Effector memory CD8-positive, alpha-beta T cell (primary cell): ENCODE measurements at places on chromosomes 3 and 15.

- DNase-seq: no peak
Measured at GRCh38 chr3:97928986-97929385, 43.2 kb downstream of the RIOX2 start.

- DNase-seq: no peak
Measured at GRCh38 chr3:154926721-154927120, 153.4 kb upstream of the MME start.

DNA sequence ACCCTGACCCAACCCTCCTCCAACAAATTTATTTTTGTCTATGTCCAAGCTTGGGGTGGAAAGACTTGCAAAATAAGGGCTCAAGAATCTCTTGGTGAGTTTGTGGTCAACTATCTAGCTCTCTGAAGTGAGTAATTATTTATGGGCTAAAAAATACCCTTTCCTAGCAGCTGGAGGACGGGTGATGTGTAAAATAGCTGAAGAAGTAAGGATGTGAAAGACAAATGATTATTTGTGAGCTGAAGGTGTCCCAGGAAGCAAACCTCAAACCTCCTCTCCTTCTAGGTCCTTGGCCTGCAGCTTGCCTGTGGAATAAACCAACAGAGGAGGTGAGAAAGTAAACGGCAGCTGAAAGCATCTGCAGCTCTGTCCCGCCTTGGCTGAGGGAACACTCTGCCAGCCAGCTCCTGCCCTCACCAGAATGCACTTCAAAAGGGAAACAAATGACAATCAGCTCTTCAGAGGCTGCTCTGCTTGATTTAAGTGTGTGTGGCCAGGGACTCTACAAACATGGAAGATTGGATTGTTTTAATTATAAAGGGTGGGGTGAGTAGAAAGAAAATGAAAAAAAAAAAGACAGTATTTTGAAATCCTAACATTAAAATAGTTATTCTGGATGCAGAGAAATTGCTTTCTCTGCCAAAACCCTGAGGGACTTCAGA, 60.3 kb downstream of the TM4SF4 start:
- DNase-seq: no peak

GRCh38 chr3:47288966-47289910, 6.5 kb downstream of the KLHL18 start:
- no peak for DNase-seq

- no peak for DNase-seq
Measured at GRCh38 chr3:64039981-64040733, 16.9 kb upstream of the PSMD6 start.

- DNase-seq: peak; percentile 40
Measured at GRCh38 chr3:149003653-149004305, 12.4 kb downstream of the GYG1 start.

DNA sequence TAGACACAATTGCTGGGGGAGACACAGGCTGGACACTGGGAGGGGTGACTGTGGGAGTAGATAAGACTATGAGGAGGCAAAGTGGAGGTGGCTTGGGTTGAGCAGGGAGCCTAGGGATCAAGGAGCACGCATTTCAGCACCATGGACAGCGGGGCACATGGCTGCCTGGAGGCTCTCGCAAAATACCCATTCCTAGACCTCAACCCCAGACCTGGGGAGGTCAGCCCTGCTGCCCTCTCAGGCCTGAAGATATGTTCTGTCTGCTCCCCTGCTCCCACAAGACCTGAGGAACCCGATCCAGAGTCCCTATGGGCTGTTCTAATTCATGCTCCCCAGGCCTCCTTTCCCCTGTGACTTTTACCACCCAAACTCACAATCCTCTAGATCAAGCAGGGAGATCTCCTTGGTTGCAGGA, 16.0 kb upstream of the CPEB1 start:
- DNase-seq: no peak

DNA sequence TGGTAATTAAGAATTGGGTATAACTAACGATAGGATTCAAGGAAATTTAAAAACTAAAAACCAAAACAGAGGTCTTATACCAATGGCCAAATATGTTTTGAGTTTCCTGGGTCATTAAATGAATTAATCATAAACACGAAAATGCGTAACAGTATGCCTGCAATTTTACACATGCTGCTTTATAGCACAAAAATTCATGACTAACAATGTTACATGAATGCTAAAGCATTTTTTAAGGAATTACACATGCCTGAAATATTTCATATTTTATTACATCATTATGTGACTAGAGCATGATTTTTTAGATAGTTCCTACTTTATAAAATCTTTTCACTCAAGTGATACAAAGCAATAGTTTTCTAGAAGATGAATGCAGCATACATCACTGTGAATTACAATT, 74.7 kb downstream of the ZNF148 start:
- no peak for DNase-seq

DNA sequence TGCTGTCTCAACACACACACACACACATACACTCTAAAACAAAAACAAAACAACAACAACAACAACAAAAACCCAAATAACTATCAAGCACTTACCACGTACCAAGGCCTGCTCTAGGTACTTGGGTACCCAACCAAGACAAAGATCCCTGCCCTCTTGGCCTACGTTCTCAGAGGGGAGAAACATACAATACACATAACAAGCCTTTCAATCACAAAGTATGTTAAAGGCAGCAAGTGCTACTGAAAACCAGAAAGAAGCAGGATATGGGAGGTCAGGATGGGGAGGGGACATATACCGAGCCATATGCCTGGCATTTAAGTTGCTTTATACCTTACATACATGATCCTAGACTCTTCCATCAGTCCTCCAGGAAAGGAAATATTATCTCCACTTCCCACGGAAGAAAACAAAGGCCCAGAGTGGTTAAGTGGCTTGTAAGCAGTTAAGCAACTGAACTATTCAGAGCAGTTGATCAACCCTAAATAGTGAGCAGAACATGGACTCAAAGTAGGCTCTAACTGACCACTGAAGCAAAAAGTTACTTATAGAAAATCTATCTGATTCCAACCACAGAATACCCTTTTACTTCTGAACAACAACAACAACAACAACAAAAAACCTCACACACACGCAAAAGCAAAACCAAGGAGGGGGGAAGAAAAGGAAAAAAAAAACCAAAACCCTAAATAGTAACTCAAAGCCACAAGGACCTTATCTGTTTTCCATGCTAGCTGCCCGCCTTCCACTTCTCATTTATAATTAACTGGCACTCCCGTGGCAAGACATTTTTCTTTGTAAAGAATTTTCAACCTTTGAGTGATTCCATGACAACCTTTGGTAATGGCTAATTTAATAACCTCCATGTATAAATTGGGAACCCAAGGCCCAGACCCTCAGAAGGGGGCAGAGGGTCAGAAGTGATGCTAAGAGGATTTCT, 21.0 kb downstream of the PRICKLE2 start:
- DNase-seq: no peak

DNA sequence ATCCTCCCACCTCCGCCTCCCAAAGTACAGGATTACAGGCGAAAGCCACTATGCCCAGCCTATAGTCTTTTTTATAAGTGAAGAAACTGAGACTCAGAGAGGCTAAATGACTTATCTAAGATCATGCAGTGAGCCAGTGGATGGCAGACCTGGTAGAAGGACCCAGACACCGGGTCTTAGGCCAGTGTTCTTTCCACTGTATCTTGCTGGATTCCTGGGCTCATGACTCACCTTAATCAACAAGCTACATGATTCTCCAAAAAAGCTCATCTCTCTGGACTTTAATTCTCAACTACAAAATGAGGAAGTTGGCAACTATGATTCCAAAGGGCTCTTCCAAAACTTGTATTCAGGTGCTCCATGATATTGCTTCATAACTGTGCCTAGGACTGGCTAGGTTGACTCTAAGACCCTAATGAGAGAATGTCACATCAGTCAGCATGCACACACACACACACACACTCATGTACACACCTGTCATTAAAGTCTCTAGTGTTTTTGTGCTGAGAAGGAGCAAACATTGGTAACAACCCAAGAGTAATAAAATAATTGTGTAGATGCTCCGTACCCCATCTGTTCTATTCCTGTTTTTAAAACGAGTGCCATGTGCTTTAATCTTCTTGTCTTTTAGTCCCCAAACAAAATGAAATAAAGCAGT, 89.7 kb upstream of the SLC4A7 start:
- DNase-seq: no peak

- no peak for DNase-seq
Measured at GRCh38 chr3:116408473-116408872, 36.8 kb downstream of the LSAMP start.

- no peak for DNase-seq
Measured at GRCh38 chr3:182692695-182693094, 100.6 kb upstream of the ATP11B start.

- no peak for DNase-seq
Measured at GRCh38 chr3:134874737-134875413, 79.8 kb downstream of the EPHB1 start.

DNA sequence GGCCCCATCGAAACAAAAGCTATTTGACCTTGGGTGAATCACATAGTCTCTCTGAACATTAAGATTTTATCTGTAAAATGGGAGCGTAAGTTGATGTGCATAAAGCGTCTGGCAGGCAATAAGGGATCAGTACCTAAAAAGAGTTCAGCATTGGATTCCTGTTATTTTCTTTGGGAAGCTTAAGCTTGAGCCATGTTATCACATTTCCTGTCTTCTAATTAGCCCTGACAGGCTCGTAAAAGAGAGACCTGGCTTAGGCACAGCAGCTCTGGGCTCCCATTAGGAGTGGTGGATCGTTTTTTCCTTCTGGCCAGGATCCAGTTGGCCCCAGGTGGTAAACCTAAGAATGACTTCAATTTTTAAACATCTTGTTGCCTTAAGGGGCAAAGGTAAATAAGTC, 26.0 kb upstream of the CA12 start:
- DNase-seq: no peak

DNA sequence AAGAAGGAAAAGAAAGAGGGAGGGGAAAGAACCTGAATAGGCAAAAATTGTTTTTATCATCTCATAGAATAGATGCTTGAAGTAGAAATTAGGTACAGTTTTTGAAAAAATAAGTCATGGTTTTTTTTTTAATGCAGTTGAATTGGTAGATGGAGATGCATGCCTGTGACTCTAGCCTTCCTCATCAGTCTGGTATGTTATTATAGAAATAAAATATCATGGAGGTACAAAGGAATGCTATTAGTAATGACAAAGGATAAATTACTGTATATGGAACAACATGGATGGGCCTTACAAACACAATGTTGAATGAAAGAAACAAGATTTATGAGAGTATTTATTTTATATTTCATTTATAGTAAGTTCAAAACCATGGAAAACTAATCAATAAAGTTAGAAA, 162.4 kb upstream of the GALNT15 start:
- DNase-seq: no peak

- no peak for DNase-seq
Measured at GRCh38 chr15:100429116-100429728, 87.4 kb upstream of the ADAMTS17 start.

DNA sequence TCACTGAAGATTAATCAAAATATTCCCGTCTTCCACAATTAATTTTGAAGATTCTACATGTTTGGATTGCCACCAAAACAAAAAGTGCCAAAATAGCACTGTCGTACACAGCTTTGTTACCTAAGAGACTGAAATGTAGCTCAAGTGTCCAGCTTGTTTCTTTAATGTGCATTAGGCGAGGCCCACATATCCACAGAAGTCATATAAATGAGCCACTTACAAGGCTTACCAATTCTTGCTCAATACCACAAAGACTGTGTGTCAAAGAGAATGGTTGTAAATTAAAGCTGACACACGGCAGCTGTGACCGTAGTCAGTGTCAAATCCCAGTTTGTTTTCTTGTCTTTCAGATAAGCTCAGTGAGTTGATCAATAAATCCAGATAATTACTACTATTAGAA, 639.4 kb upstream of the TBL1XR1 start:
- DNase-seq: no peak

DNA sequence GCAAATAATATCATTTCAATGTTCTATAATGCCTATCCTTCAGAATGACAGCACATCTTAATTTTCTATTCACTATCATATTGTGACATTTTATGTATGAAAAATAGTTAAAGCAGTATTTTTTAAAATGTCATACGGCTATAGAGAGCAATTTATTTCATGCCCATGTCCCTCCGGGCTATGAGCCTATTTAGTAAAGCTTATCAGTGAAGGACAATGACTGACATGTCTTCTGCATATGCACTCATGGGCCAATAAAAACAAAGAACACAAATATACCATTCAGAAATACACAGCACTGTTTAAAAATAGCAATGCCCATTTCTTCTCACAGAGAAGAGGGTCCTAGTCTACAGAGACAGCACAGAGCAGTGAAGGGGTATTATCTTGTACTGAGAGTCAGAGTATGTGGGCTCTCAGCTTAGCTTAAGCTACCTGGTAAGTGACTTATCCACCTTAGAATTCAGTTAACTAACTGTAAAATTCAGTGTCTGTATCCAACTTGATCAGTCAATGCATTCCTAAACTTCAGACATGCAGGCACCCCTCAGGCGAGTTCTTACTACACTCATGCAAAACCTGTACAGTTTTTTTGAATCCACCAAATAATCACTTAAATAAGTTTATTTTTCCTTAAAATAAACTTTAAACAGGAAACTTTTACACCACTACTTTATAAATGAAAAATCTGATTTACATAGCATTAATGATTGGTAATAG, 9.0 kb downstream of the GOLIM4 start:
- no peak for DNase-seq

DNA sequence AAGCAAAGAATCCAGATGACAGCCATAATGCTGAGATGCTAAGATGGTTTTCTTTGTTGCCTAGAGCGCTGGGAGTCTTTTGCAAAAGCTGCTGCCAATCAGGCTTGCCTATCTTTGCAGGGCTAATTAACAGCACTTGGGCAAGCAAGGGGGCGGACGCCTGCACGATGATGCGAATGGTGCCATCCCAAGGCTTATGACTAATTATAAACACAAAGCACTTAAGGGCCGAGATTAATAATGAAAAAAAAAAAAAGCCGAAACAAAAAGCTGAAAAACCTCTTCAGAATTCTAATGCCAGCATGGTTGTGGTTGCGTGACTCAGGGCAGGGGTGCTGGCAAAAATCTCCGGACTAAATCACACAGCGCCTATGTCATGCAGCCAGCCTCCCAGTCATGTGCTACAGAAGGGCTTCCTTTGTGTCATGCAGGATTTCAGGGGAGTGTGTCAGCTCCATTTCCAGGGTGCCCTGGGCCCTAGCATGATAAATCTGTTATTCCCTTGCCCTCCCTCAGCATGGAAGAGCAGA, 185.0 kb upstream of the ANKRD28 start:
- no peak for DNase-seq

DNA sequence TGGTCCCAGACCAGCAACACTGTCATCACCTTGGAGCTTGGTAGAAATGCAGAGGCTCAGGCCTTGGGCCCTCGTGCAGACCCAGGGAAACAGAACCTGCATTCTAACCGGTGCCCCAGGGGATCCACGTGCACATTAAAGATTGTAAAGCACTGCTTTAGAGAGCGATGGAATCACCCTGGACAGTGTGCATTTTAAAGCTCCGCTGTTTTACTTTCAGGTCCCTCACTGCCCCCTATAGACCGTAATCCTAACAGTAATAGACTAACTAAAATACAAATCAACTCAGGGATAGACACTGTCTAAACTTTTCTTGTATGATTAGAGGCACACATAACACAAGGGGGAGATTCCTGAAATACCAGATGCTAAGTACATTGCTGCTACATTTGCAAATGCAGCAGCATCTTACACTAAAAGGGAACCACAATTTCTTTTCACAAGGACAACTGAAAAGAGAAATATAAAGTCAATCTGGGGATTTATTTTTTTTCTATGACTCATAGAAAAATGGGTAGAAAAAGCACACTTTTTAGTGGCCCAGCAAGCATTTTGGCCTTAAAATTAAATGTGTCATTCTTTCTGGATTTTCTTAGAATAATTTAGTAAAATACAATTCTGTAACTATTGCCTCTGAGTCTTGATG, 10.5 kb upstream of the SH3GL3 start:
- no peak for DNase-seq

GRCh38 chr15:74131628-74132413, 1.4 kb downstream of the ISLR2 start:
- no peak for DNase-seq
